Activated CD4-positive, alpha-beta T cell treated with anti-CD3 and anti-CD28 coated beads, Interleukin-2, amount 50 U/mL, for 1 hour (primary cell): ENCODE measurements at places on chromosomes 1 and 21.

DNA sequence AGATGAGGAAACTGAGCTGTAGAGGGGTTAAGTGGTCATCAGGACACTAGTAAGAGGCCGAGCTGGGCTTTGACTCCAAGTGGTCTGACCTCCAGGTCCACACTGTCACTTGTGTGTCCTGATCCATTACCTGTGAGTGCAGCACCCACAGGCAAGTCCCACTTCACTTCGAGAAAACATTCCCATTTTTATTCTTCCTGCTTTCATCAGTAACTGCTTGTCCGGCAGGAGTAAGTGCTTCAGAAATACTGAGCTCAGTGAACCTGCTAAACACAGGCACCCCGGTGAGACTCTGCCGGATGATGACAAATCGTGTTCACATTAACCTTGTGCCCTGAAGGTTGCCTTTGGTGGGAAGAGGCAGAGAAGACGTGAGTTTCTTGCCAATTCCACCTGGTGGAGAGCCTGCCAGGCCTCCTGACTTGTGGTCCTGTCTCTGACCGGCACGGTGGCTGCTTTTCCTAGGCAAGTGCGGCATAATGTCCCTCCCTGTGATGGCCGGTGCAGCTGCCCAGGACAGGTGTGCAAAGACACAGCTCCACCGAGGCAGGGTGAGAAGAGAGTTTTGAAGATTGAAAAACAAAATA is 29.4 kb downstream of the ZBTB18 start:
- DNase-seq = no peak

DNA sequence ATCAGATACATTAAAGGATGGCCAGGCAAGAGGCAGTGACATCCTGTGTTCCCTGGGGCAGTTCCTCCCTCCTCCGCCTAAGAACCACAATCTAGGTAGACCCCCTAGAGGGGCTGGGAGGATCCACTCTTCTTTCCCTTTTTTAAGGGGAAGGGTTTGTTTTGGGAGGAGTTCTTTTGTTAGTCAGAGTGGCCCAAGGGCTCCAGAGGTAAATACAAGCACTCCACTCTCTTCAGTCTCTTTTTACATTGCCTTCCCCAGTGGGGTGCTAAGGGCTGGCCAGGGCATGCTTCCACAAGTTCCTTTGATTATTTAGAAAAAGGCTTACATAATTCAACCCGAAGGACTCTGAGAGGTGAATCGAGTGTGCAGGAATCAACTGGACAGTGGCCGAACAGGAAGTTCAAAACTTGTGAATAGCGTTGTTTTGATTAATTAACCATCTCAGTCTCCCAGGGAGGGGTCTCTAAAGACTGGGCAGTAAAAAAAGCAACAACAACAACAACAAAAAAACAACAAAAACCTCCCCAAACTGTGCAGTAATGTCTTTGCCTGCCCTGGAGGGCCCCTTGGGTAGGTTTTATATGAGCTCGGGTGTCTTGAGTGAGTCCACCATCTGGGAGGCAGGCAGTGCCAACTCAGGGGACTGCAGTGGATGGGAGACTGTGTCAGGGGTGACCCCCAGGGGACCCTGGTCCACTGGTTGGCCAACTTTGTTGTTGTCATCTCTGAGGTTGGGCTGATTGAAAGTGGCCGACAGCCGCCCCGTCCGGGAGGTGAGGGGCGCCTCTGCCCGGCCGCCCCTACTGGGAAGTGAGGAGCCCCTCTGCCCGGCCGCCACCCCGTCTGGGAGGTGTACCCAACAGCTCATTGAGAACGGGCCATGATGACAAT is 33.2 kb upstream of the ENO1 start:
- DNase-seq = no peak

DNA sequence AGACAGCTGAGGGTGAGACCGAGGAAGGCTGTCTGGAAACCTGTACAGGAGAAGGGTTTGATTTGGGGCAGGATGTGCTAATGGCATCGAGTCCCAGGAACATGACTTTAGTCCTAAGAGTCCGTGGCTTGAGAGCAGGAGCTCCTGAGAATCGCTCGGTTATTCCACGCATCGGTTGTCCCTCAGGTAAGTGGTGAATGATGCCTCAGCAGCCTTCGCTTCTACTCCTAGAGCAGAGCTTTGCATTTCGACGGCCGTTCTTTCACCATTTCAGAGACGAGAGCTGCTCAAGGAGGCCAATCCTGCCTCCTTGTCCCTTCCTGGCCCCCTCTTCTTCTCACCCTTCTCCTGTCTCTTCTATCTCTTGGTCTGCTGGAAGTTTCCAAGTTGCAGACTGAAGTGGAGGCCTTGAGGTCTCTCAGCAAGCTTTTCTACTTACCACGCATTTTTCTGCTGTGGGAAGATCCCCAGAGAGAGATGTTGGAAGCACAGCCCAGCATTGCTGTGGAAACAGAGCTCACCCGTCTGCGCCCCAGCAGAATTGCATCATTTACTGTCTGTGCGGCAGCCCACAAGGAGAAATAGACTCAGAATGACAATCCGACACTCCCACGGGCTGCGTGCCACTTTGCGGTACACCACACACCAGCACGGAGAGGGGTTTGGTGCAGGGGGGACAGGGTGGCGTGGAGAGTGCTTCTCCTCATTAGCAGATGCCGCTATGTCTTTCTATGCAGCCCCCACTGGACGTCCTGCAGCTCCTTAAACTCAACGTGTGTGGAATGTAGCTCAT is 270.7 kb upstream of the C1orf174 start:
- DNase-seq = no peak

GRCh38 chr1:18408656-18409370 is 71.9 kb upstream of the KLHDC7A start:
- DNase-seq = no peak

- no peak for DNase-seq
Measured at GRCh38 chr1:200240656-200241055, 169.2 kb downstream of the ZNF281 start.

- DNase-seq = no peak
Measured at GRCh38 chr1:235075777-235076308, 52.8 kb downstream of the TOMM20 start.

GRCh38 chr1:112263453-112263852 is 132.6 kb upstream of the CTTNBP2NL start:
- DNase-seq = no peak

DNA sequence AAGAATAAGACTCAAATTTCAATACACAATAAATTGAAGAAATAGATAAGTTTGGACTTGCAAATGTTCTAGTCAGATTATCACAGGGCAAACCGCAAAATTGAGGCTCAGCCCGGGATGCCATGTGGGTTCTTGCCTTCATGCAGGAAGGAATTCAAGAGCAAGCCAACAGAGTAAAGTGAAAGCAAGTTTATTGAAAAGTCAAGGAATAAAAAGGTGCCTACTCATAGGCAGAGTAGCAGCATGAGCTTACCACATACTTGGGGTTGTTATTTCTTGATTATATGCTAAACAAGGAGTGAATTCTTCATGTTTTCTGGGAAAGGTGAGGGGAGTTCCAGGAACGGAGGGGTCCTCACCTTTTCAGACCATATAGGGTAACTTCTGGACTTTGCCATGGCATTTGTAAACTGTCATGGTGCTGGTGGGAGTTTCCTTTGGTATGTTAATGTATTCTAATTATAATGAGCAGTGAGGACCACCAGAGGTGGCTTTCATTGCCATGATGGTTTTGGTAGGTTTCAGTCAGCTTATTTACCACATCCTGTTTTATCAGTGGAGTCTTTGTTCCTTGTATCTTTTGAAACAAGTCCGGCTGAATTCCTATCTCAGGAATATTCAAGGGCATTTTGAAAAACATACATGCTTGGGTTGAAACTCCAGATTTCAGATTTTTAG is 2.0 kb upstream of the OR2AK2 start:
- DNase-seq = no peak

GRCh38 chr1:206947255-206947654 is 989 bp upstream of the PIGR start:
- DNase-seq = no peak

DNA sequence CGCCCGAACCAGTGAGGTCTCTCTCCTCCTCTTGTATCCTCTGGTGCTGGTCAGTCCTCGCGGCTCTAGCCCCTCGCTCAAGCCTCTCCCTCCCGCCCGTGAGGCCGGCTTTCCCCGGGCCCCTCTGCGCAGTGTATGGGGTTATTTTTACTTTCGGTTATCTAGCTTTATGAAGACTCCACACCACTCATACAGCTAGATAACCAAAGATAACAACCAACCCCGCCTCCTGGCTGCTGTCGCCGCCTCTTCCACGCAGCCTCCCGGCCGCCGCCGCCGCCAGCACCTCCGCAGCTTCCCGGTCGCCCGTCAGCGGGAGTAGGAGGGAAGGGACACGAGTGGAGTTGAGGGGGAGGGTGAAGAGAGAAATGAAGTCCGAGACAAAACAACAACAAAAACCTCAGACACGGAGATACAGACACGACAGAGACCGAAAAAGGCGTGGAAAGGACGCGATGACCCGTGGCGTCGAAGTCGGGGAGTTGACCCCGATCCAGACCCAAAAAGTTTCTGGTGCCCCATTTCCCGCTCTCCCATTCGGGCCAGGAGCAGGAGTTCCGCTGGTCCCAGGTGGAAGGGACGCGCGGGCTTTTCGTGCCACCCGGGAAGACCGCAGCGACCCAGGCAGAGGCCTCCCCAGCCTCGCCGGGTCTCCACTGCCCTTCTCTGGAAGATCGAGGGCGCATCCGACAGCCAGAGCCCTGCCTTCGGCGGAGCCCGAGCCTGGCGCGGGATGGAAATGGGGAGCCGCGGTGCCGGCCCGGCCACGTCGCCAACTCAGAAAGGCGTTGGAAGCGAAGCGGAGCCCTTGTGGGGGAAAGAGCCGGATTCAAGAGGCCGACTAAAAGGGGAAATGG is 51.4 kb downstream of the RHBG start:
- peak; percentile 29 for DNase-seq

GRCh38 chr1:162701286-162701685 is 69.0 kb downstream of the DDR2 start:
- no peak for DNase-seq

DNA sequence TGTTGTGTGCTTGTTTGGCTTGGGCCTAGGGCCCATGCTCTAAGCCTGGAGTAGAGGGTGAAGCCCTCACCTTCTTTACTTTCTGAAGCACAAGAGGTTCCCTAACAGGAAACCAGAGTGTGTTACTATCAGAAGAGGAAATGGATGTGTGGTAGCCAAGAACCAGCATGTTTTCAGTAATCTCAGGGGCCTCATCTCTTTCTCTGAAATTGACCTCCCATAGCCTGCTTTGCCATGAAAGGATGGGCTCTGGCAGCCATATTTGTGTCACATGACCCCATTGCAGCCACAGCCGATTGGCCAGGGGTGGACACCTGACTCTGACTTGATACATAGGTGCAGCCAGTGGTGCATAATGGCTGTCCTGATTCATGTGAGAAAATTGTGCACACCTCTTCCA is 18.6 kb downstream of the A3GALT2 start:
- DNase-seq = no peak

DNA sequence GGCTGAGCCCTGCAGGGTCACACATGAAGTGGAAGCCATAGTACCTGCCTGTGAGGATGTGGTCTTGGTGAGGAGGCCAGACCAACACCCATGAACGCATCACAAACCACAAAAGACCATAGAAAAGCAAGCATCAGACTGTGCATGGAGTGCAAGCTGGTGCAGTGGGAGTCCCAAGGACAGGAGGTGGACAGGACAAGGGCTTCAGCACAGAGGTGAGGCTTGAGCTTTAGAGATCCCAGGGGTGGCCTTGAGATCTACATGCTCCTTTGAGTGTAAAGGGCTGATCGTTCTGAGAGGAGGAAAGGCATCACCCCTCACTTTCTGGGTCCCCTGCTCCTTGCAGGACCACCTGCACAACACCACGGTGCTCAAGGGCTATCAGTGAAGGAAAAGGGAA is 111.9 kb upstream of the F3 start:
- DNase-seq = no peak

GRCh38 chr1:41010345-41010744 is 11.2 kb downstream of the SLFNL1 start:
- DNase-seq = no peak

- no peak for DNase-seq
Measured at GRCh38 chr1:34714386-34714785, 40.5 kb upstream of the GJB5 start.

GRCh38 chr1:10789047-10789791 is 7.2 kb downstream of the CASZ1 start:
- DNase-seq = no peak

DNA sequence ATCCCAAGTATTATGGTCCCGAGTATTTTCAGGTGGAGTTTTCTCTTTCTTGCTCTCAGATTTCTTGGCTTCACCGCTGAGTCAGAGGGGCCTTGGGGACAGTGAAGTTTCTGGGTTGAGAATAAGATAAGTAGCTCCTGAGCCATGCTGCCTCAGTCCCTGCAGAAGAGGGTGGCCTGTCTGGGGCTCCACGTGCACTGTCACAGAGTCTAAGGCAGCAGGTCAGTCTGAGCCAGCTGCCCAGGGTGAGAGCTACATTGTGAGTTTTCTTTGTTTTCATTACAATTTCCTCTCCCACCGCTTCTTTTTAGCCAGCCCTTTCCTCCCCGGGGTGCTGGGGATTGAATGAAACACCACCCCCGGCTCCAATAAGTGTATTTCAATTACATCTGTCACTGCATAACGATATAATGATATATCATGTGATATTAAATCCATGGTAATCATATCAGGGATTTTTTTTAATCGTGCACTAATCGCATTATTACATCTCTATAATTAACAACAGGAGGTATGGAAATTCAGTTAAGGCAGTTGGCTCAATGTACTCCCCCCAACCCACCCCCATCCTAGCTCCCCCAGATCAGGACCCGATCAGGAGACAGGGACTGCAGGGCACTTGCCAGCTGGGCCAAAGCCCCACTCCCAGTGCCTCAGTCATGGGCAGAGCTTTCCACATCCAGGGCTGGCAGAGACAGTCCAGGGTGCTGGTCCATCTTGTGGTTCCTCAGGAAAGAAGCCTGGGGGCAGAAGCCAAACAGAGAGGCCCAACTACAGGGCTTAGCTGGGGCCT is 43.7 kb downstream of the DMAP1 start:
- no peak for DNase-seq

DNA sequence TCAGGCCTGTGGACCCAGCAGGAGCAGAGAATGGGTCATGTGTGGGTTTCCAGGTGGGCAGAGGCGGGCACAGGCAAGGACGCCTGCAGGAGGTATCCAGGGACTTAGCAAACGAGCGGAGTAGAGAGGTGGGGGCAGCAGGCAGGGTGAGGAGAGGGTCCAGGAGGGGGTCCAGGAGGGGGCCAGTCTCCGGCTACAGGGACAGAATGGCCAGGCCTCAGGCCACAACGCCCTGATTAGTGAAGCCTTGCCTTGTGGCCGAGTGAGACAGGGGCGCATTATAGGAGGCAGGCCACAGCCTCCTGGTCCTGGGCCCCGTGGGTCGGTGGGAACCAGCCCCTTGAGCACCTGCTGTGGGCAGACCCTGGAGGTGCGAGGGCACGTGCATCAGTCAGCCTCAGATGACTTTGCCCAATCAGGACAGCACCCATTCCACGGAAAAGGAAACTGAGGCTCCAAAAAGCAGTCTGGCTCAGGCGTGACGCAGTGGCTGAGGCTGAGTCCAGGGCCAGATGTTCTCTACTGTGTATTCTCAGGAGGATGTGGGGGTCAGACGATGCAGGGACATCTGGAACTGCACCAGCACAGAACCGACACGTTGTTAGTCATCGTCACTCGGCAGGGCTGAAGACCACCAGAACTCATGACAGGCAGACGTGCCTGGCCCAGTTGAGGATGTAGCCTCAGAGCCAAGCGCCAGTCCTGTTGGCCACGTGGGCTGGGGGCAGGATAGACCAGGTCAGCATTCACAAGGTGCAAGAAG is 113.7 kb downstream of the CRYAA start:
- no peak for DNase-seq
